ENCODE measurements at places on chromosomes 1 and 21.

- no peak for DNase-seq
Observed at GRCh38 chr21:38949070-38949380, 143.3 kb downstream of the ETS2 start.

GRCh38 chr1:79760531-79760930 lies 754.0 kb upstream of the ADGRL4 start:
- DNase-seq: no peak

- no peak for DNase-seq
Observed at GRCh38 chr1:208907790-208908189, 663.6 kb upstream of the PLXNA2 start.

- DNase-seq: no peak
Observed at GRCh38 chr21:44699502-44700001, 2.6 kb downstream of the KRTAP10-12 start.

DNA sequence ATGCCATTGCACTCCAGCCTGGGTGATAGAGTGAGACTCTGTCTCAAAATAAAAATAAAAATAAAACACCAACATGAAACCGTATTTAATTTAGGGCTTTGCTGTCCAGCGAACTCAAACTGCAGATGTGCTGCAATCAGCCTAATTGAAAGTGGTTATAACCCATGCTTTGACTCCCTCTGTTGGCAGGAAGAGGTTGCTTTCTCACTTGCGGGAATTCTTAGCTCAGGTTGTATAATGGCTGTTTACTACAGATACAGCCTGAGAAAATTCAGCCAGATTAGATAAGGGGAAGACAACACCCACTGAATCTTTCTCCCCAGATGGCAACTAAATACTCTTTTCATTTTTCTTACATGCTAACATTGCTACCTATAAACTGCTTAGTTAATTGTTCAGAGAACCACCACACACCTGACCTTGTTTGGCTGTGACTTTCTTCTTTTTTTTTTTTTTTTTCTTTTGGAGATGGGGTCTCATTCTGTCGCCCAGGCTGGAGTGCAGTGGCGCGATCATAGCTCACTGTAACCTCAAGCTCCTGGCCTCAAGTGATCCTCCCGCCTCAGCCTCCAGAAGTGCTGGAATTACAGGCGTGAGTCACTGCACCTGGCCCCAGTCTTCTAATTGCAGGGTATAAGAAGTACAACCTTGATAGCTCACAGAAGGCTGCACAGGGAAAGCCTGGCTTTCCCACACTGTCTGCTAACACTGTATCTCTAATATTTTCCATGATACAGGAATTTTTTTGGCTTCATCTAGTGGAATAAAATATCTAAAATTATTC lies 34.6 kb downstream of the DNTTIP2 start:
- DNase-seq: no peak

GRCh38 chr1:29650476-29650875 lies 414.2 kb downstream of the PTPRU start:
- no peak for DNase-seq

DNA sequence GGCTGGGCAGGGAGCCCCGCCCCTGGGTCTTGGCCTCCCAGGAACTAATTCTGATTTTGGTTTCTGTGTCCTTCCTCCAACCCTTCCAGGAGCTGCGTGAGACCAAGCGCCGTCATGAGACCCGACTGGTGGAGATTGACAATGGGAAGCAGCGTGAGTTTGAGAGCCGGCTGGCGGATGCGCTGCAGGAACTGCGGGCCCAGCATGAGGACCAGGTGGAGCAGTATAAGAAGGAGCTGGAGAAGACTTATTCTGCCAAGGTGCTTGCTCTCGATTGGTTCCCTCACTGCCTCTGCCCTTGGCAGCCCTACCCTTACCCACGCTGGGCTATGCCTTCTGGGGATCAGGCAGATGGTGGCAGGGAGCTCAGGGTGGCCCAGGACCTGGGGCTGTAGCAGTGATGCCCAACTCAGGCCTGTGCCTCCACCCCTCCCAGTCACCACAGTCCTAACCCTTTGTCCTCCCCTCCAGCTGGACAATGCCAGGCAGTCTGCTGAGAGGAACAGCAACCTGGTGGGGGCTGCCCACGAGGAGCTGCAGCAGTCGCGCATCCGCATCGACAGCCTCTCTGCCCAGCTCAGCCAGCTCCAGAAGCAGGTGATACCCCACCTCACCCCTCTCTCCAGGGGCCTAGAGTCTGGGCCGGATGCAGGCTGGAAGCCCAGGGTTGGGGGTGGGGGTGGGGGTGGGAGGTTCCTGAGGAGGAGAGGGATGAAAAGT lies 18.5 kb upstream of the SEMA4A start:
- no peak for DNase-seq

DNA sequence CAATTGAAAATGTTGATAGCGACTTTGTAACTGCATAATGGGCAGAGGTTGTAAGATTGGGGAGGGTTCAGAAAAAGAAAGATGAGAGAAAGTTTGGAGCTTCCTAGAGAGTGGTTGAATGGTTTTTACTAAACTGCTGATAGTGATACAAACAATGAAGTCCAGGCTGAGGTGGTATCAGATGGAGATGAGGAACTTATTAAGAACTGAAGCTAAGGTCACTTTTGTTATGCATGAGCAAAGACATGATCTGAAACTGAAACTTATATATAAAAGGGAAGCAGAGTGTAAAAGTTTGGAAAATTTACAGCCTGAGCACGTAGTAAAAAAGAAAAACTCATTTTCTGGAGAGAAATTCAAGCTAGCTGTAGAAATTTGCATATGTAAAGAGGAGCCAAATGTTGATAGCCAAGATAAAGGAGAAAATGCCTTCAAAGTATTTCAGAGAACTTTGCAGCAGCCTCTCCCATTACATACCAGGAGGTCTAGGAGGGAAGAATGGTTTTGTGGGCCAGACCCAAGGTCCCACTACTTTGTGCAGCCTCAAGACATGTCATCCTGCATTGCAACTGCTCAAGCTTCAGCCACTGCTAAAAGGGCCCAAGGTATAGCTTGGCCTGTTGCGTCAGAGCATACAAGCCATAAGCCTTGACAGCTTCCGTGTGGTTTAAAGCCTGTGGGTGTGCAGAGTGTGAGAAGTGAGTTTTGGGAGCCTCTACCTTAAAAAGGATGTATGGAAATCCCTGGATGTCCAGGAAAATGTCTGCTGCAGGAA lies 843.9 kb downstream of the AMY1C start:
- no peak for DNase-seq

DNA sequence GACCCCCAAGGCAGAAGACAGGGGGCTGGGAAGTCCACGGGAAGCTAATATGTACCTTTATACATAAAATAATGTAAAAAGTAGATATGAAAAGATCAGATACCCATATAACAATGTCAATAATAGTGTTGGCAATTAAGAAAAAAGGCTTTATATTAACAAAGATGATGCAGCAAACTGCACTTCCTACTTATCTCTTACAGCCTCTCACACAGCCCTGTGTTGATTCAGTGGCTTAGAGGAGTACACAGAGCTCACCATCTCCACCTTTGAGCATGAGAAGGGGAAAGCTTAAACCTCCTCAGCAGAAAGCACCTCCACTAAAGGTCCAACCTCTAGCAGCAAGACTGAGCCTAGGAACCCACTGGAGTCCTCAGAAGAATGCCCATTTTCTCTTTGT lies 7.2 kb upstream of the VSIG8 start:
- no peak for DNase-seq

DNA sequence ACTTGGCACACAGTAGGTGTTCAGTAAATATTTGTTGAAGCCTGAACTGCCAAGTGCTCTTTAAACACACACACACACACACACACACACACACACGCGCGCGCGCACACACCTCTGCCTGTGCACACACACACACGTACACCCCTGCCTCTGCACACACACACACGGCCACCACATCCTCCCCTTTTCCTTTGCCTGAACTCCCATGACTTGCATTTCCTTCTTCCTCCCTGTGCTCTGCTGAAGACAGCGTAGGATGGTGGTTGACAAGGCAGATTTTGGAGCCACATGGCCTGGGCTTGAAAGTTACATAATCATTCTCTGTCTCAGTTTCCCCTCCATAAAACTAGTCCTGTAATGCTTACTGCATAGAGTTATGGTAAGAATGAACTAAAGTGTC lies 712.3 kb downstream of the PTPRU start:
- no peak for DNase-seq

GRCh38 chr1:5915587-5916571 lies 76.3 kb downstream of the NPHP4 start:
- DNase-seq: no peak

DNA sequence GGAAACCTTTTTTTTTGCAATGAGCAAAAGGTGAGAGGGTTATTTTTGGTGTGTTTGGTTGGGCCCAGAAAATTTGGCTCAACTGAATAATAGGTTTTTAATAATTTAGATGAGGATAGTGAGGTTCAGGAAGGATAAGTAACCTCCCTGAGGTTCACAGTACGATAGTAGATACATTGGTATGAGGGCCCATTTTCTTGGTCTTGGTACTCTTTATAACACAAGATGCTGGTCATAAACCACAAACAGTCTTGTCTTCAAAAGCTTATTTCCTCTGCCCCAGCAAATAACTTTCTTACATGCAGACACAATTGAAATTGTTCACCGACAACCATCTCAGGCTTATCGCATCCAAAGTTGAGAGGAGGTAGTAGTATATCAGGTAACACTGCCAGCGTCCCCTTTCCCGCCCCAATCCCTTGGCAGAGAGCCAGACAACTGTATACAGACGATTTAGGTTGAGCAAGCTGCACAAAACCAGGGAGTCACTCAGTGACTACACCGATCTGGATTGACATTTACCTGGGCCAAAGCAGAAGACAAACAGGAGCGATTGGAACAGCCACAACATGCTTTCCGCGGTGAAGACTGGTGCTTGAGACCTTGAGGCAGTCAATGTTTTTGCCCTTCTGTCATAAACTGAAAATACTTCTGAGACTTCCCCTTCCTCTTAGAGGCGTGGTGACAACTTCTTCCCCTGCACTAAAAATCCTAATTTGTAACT lies at the start of gene SLAMF6:
TSS of gene SLAMF6 (minus strand) at position 634 of the 724 bp plus-strand sequence. CDS start at position 571, 63 bp downstream.
- no peak for DNase-seq

DNA sequence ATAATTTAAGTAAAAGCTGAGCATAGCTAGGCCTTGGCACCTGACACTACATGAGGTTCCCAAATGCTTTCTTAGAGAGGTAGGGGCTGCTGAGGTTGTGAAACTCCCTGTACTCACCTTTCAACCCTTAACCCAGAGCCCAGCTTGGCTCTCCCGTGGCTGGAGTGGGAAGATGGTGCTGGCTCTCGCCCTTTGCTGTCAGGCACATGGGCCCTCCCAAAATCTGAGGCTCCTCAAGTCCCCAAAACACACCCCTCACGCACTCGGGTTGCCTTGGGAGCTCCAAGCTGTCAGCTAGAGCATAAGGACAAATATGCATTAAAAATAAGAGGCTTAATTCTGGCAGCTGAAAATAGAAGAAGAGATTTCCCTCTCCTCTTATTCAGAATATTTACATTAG lies 46.7 kb upstream of the PLPPR4 start:
- DNase-seq: no peak

DNA sequence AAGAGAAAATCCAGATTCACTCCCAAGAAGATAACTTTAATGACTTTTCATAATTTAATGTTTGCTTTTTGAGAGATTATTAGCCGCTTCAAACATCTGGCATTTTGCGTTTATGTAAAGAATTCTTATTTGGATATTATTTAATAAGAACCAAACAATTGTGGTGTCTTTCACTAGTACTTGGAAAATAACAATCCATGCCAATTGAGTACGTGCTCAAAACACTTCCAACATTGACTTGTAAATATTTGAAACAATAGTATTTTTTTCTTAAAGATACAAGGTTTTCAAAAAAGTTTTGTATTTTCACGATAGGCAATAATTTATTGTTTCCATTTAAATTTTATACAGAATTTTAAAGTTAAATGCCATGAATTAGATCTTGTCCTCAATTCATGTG lies 498.7 kb downstream of the AMY1C start:
- DNase-seq: no peak

DNA sequence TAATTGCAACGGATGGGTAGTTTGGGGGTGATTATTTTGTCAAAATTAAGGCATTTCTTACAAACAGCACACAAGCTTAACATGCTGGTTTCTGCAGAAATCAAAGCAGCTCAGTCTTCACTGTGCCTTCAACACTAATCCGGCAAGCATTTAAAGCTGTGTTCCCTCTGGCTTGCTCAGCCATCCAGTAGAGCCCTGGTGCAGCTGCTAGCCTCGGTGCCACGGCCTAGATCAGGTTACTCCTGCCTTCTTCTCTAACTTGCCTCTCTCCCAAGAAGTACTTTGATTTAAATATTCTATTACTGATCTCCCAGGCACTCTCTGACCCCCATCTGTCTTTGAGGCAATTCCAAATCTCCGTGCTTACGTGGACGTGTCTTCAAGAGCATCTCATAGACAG lies 85.6 kb downstream of the GREM2 start:
- DNase-seq: no peak

All from AG04449 (cell line).